ENCODE measurements at places on chromosomes 7 and 10. TPM values are rescaled to one million over a fixed set of nuclear protein-coding genes. Genes with fewer than 3 reads are reported as not detected.

FKBP14 gene
- 7.3 TPM for total RNA-seq

EBLN1 gene
- total RNA-seq: not detected

NUTM2A gene
- 0.11 TPM for total RNA-seq

NME8 gene
- 0.96 TPM for total RNA-seq

ADIRF gene
- 882 TPM for total RNA-seq

NKX1-2 gene
- total RNA-seq: not detected

BUB3 gene
- total RNA-seq: 12.2 TPM

GRCh38 chr10:26858707-26859034 is 2.1 kb downstream of the ABI1 start:
- no peaks in the 10 kb centered on the region for H3K27me3 ChIP-seq
- no peak for DNase-seq
- peaks cover 30% of the 10 kb centered on the region for H3K4me1 ChIP-seq
- peak overlapping the region; percentile 97 for H3K27ac ChIP-seq
- peak overlapping the region; percentile 90 for H3K4me3 ChIP-seq
- no peaks in the 10 kb centered on the region for H3K36me3 ChIP-seq

GRCh38 chr10:95284807-95285206 is 6.0 kb downstream of the PDLIM1 start:
- H3K27ac ChIP-seq: peak overlapping the region; percentile 29
- no peak for DNase-seq
- no peaks in the 10 kb centered on the region for H3K27me3 ChIP-seq
- H3K4me1 ChIP-seq: peaks cover 48% of the 10 kb centered on the region
- H3K36me3 ChIP-seq: no peaks in the 10 kb centered on the region

DNA sequence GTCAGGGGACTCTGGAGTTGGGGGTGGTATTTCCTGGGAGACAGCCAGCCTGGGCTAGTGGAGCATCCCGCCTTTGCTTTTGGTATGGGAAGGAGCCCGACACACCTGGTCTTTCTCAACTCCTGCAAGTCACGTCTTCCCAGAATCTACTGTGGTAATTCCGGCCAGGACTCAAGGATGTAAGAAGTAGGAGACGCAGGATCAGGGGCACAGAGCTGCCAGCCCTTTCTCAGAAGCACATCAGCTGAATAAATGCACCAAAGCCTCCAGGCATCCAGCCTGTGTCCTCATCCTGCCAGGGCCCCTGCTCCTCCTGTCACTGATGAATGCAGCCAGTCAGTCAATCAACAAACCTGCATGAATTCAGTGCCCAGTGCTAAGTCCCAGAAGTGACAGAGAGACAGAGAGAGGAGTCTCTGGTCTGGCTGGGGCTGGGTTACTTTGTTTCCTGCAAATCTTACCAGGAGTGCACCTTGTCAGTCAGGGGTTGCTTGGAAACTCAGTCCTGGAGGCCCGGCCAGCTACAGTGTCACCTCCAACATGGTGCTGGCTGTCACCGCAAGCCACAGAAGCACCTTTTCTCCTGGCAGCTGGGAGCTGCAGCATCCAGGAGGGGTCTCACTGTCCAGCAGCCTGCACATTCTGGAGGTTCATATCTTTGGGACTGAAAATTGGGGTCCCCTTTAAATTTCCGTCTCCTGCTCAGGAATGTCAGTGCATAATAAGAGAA is 101.8 kb downstream of the PTPRE start:
- DNase-seq: no peak
- no peak overlapping the region for H3K27ac ChIP-seq
- H3K4me3 ChIP-seq: no peak overlapping the region
- no peaks in the 10 kb centered on the region for H3K36me3 ChIP-seq

DNA sequence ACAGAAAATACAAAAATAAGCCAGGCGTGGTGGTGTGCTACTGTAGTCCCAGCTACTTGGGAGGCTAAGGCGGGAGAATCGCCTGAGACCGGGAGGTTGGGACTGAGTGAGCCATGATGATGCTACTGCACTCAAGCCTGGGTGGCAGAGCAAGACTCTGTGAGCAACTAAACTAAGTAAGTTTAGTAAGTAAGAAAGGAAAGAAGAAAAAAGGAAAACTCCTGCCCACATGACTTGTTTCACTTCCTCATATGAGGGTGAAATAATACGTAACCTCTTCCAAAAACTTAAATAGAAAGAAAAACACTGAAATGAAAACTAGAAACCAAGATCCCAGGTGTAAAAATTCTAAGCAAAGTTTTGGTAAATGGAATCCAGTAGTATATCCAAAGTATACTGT is 79.6 kb downstream of the LARP4B start:
- H3K4me1 ChIP-seq: no peaks in the 10 kb centered on the region
- no peak overlapping the region for H3K4me3 ChIP-seq
- H3K27me3 ChIP-seq: no peaks in the 10 kb centered on the region
- H3K36me3 ChIP-seq: peaks cover 13% of the 10 kb centered on the region
- no peak for DNase-seq
- peak overlapping the region; percentile 36 for H3K27ac ChIP-seq

DNA sequence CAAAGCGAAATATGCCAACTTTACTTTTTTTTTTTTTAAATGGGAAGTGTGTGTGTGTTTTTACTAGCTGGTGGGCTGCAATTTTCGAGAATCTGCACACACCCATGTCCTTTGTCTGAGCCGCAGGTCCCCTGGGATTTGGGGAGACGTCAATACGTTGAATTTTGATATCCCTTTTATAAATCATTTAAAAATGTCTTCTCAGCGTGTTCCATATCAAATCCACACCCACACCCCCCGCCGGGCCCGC is 404 bp upstream of the FMC1 start:
- no peaks in the 10 kb centered on the region for H3K27me3 ChIP-seq
- DNase-seq: no peak
- H3K4me1 ChIP-seq: peaks cover 6% of the 10 kb centered on the region
- peak overlapping the region; percentile 99 for H3K27ac ChIP-seq
- H3K4me3 ChIP-seq: peak overlapping the region; percentile 77
- H3K36me3 ChIP-seq: peaks cover 3% of the 10 kb centered on the region

- H3K27me3 ChIP-seq: no peaks in the 10 kb centered on the region
- no peaks in the 10 kb centered on the region for H3K4me1 ChIP-seq
- H3K27ac ChIP-seq: no peak overlapping the region
- no peak overlapping the region for H3K4me3 ChIP-seq
Measured at GRCh38 chr7:4836206-4836661, 25.6 kb downstream of the PAPOLB start.

DNA sequence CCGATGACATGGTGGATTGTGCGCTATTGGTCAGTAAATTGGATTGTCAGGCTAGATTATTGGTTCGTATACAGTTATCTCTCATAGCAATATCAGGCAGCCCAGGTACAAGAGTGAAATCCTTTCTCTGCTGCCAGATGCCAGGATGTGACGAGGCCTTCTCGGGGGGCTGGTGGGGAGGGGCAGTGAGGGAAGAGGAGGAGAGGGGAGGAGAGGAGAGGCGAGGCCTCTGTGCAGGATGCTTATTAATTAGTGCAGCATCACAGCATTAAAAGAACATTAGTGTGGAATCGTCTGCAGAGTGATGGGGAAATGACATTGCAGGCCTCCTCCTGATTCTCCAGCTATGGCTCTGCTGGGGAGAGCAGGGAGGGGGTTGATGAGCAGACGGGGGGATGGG is 30.5 kb upstream of the SLF2 start:
- no peaks in the 10 kb centered on the region for H3K27me3 ChIP-seq
- no peaks in the 10 kb centered on the region for H3K4me1 ChIP-seq
- H3K27ac ChIP-seq: no peak overlapping the region
- no peak for DNase-seq
- H3K4me3 ChIP-seq: peak overlapping the region; percentile 32
- no peaks in the 10 kb centered on the region for H3K36me3 ChIP-seq

DNA sequence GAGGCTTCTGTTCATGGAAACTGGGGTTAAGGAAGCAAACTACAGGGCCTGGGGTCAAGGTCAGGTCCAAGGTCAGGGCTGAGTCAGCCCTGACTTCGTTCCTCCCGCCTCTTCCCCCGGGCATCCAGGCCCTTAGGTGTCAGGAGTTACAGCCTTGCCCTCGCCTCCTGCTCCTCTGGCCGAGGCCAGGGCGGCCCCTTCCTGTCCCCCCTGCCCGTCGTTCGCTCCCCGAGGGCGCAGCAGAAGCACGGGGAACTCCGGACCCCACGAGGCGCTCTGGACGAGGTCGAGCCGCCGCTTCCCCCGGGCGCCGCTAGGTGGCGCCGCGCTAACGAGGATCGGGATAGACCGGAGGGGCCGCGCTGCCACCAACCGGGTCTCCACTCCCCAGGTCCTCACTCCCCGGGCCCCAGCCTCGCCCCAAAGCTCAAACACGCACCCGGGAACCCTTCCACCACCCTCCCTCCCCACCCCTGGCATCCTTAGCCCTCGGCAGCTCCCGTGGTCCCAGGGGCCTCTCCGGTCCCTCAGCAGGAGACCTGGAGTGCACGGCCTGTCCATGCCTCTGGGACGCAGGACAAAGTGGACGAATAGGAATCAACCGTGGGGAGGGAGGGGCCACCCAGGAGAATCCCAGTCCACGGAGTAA is 59.2 kb upstream of the MYL10 start:
- H3K36me3 ChIP-seq: no peaks in the 10 kb centered on the region
- no peaks in the 10 kb centered on the region for H3K27me3 ChIP-seq
- peak overlapping the region; percentile 11 for H3K4me3 ChIP-seq
- H3K4me1 ChIP-seq: no peaks in the 10 kb centered on the region
- DNase-seq: peak; percentile 87

DNA sequence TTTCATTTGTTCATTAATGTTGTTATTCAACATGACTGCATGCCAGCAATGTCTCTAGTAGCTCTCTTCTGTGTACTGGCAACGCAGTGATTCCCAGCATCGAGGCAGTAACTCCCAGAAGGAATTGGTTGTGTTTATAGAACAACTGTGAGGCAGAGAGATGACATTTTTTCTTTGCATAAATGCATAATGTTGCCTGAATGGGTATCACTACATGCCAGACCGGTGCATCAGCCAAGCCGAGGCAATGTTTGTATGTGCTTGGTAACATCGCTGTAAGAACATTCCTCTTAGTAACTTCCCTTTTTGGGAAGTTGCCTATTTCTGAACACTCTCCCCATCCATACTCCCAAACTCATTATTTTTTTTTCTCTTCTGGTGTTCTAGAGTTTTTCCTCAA is 182.9 kb downstream of the HTR7 start:
- H3K27me3 ChIP-seq: no peaks in the 10 kb centered on the region
- no peak overlapping the region for H3K27ac ChIP-seq
- no peaks in the 10 kb centered on the region for H3K4me1 ChIP-seq
- H3K4me3 ChIP-seq: peak overlapping the region; percentile 13
- peak; percentile 80 for DNase-seq

DNA sequence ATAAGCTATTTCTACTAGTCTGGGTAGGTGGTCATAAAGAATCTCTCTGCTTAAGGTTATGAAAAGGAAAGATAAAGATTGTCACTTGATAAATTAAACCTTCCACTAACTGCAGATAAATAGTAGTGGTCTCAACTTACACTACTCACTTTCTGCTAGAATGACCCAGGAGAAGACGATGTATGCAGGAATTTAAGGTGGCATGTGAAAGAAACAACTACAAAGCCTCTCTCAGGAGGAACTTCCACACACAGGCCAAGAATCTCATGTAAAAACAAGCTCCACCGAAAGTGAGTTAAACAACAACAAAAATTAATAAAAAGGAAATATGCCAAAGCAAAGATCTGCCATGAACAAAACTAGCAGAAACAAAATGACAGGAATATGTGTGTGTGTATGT is 165.4 kb downstream of the CDC14C start:
- H3K4me3 ChIP-seq: no peak overlapping the region
- no peaks in the 10 kb centered on the region for H3K4me1 ChIP-seq
- H3K27me3 ChIP-seq: no peaks in the 10 kb centered on the region
- no peak for DNase-seq
- no peaks in the 10 kb centered on the region for H3K36me3 ChIP-seq
- no peak overlapping the region for H3K27ac ChIP-seq

DNA sequence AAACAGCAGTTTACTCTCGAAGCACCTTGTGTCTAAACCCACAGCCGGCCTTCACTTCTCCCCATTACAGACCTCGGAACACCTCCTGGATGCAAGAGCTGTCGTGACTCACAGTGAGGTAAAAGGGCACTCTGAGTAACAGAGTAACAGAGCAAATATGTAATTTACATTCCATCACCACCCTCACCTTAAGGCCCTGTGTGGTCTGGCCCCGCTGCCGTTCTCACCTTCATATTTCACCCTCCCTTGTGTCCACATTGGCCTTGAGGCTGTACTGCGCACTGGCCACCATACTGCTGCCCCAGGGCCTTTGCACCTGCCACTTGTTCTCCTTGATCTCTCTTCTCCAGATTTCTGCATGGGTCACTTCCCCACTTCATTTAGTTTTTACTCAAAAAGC is 12.6 kb downstream of the FFAR4 start:
- no peak overlapping the region for H3K27ac ChIP-seq
- H3K27me3 ChIP-seq: no peaks in the 10 kb centered on the region
- H3K4me1 ChIP-seq: no peaks in the 10 kb centered on the region
- DNase-seq: no peak
- no peaks in the 10 kb centered on the region for H3K36me3 ChIP-seq
